ENCODE measurements at places on chromosomes 3 and 15.
A peak's percentile ranks its signal among the peaks of the same experiment; 100 is the strongest.

- DNase-seq = no peak
These were observed 53.8 kb upstream of the SPPL2A start for GRCh38 chr15:50819344-50819743.

DNA sequence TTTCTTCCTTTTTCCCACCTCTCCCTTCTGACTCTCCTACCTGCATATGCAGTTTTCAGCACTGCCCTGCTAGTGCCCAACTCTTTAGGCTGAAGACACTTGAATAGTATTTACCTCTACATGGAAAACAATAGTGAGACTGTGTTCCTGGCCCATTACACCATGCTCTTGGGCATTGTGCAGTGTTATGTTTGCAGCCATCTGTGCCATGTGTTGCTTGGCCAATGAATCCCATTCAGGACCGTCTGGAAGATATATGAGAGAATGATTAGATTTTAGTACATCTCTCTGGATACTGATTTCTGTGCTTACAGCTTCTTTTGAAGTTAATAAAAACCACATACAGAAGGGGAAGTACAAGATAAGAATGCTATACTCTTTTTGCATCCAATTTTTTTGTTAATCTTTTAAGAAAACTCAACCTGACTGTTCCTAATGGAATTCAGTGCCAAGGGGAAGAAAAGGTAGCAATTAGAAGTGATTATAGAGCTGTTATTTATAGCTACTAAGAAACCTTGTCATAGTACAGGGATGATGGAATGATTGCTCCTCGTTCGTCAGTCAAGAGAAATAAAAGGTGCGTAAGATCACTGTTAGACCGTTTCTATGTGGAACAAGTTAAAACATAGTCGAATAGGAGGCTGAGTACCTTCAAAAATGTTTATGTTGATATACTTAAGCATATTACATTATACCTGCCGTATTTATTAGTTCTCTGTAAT lies 58.9 kb downstream of the TMEM41A start:
- DNase-seq = no peak

- no peak for DNase-seq
These were observed 419.4 kb downstream of the GRM7 start for GRCh38 chr3:7280318-7280717.

DNA sequence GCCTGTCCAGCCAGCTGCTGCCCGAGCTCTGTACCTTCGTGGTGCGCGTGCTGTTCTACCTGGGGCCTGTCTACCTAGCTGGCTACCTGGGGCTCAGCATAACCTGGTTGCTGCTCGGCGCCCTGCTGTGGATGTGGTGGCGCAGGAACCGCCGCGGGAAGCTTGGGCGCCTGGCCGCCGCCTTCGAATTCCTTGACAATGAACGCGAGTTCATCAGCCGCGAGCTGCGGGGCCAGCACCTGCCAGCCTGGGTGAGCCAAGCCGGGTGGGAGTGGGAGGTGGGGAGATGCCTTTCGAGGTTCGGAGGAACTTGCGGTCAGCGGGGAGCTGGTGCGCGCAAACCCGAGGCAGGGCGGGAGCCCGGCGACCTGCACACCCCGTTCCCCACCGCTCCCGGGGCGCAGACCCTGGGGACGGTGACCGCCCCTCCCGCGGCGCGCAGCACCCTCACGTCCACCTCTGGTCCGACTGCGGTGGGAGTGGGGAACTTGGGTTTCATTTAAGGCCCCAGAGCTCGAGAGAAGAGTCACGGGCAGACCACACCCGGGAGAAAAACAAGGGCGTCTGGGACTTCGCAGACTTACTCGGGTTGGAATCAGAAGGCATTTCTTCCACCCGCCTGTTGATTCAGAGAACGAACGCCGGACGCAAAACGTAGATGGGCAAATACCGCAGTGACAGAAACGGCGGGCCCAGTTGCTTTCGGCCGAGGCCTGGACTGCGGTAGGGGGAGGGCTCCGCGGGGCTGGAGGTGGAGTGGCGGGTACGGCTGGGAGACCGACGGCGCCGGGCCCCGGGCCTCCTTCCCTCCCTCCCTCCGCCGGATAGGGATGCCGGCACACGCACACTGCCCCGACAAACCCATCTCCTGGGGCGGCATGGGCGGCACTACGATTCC lies 708 bp downstream of the ESYT3 start:
- no peak for DNase-seq

DNA sequence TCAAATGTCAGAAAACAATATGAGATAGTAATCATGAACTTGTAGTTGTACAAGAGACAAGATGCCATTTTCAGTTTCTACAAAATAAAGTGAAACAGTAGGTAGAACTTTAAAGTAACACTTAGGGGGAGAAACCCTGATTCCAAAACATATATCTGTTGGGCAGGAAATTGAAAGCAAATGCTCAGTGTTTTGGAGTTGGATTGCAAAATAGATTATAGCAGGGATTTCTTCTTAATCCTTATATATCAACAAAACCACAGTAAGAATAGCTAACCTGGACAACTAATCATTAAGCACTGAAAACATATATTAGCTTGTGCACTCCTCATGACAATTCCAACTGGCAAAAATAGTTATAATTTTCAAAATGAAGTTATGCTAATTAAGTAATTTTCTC lies 46.9 kb downstream of the COMMD2 start:
- no peak for DNase-seq

DNA sequence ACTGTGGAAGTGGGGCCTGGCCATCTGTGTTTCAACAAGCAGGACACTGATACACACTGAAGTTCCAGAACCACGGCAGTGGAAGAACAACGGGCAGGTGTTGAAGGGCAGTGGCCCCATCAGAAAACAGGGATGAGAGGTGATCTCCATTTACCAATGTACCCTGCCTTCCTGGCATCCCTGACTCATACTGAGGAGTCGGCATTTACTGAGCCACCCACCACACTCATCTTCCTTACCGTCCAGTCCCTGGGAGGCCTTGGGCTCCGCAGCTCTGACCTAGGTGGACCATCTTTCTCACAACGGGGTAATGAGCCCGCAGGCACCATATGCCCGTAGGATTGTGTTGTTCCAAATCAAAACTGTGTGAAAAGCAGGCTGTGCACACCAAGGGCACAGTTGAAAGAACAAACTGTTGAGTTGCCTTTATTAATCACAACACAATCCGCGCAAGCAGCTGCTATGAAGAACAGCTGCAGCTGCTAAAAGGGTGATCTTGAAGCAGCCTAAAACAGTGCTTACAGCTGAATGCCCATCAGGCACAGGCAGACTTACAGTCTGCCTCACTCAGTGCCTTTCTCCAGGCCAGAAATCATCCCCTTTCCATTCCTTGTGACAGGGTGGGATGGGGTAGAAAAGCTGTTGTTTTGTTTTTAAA lies 12.9 kb downstream of the MB21D2 start:
- no peak for DNase-seq

- DNase-seq = no peak
These were observed 36.5 kb upstream of the UACA start for GRCh38 chr15:70799667-70800450.

DNA sequence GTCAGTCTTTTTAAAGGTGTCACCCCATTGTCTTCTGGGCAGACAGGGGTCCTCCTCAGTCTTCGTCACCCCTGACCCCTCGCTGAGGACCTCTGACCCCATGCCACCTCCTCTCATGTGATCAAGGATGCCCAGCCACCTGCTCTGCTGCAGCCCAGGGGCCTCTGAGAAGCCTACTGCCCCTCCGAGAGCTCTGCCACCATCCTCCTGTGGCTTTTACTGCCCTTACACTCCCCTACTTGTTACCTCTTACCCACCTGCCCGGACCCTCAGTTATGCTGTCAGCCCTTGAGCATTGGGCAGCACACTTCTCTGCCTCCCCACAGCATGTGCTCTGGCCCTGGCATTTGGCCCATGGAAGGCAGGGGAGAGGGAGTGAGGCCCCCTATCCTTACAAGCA lies 123.2 kb downstream of the LRRK1 start:
- DNase-seq = no peak

DNA sequence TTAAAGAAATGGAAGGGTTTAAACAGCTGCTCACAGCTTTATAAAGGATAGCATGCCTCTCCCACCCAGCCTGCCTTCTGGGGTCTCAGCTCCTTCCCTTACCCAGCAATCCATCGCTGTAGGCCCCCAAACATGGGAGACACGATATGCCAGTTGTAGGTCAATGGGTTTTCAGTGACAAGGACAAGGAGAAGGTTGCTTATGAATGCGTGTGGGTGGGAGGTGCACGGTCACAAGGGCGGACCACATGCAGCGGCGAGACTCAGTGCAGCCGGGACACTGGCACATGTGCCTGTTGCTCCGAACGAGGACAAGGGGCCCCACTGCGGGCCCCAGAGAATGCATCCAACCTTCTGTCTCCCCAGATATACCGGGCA lies 67.0 kb downstream of the MGLL start:
- no peak for DNase-seq

DNA sequence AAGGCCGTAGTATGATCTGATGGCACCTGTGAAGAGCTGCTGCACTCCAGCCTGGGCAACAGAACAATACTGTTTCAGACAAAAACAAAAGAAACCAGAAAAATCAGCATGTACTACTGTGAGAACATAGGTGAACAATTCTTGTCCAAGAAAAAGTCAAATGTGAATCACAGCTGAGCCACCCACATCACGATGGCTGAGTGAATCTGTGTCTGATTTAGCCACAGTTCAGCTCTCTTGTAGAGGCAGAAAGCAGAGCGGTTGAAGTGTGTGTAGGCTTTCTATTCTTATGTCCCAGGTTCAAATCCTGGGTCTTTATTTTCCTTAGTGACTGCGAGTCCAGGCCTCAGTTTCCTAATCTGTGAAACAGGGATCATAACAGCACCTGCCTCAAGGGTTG lies 4.4 kb upstream of the FURIN start:
- DNase-seq = no peak

DNA sequence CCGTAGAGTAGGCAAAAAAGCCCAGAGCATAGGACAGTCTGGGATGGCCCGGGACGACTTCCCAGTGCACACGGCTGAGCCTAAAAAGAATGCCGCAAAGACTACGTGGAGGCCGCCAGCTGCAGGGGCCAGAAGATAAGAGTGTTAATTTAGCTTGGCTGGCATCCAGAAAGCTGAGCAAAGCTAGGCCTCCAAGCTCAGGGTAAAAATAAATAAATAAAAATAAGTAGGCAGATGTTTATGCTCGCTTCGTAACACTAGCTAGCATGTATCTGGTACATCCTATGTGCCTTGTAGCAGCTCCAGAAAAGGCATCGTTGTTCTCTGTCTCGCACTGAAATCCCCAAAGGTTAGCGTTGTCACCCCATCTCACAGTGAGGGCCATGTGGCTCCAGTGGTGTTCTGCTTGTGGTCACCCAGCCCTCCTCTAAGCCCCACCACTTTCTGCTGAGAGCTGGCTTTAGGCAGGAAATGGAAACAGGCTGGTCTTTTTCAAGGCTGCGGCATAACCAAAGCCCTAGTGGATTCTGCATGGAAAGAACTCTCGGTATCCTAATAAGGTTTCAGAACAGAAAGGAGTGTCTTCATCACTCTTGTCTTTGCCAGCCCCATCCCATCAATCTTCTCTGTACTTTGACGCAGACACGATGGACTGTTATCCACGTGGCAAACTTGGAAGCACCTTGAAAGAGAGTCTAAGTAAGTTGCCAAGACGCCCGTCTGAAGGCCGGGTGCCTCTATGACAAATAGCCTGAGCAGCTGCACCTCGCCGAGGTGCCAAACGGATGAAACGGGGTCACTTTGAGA lies 58.1 kb upstream of the MEF2A start:
- peak; percentile 54 for DNase-seq

GRCh38 chr15:31100738-31101137 lies 787 bp downstream of the TRPM1 start:
- DNase-seq = no peak

DNA sequence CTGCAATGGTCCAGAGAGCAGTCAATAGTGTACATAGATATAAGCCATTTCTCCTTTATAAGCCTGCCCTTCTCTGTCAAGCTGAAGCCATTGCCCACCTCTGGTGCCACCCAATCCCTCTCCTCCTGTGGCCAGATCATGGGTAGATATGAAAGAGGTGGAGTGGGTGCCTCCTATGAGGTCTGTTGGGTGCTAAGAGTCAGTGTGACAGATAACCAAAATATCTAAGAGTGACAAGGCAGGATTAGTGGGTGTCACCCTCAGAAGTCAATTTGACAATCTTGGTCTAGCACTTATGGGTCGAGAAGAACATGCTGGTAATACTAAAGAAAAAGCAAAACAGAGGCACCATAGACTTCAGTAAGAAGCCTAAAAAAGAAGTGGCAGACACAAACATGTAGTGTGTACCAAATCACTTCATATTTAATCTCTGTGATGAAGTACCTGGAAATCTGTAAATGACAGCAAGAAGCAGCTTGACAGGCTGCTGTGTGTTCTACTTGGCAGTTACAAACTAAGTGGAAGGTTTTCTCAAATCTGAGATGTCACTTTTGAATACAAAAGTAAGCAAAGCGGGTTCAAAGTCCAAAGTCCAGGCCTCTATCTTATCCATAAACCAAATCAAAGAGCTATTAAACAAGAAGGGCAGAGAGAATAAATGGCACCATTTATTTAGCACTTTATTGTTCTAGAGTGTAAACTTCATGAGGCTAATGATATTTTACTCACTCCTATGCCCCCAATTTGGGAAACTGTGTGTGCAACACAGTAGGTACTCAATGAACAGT lies 118.9 kb upstream of the EOMES start:
- no peak for DNase-seq

- no peak for DNase-seq
These were observed 14.1 kb downstream of the SLCO3A1 start for GRCh38 chr15:91867581-91868026.

DNA sequence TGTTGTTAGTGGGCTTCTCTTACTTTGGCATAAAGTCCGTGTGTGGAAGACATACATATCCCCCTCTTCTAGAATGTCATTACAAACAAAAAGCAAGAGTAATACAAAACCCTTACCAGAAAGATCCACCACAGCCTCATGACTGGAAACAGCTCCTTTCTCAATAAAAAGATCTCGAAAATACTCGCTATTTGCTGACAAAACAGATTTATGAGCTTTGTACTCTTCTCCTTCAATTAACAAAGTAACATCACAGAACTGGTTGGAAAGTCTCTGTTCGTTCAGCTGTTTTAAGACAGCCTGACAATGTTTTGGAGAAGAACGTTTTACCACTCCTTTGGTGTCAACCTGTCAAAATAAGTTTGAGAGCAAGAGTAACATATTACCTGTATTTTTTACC lies 5.9 kb downstream of the ZBTB11 start:
- no peak for DNase-seq

DNA sequence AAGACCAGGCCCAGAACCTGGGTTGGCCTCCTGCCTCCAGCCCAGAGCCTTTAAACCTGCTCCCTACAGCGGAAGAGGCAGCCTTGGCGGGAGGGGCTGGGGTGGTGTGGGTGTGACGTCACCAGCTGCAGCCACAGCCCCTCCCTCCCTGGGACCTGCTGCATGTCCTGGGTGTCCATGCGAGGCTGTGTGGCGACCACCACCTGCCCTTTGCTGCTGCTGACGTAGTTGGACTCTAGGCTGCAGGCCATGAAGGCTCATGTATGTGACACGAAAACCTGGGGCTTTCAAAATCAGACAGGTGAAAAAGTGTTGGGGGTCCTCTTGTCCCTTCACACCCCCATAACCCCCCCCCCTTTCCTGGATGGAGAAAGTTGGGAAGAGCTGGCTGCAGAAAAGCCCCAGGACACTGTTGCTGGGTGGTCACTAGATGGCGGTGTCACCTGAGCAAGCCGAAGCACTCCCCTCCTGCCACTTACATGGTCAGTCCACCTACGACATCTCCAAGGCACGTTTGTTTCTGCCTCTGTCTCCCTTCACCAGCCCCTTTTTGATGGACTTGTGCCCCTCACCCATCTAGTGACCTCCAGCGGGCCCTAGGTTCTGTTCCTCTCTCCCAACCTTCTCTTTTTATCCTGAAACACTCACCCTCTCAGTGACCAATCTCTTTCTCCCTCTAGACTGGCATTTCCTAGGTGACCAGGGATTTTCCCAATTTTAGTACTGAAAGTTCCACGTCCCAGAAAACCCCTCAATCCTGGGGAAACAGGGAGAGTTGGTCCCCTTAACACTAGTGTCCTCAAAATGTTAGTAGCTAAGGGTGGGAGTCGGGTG lies 35.2 kb downstream of the SLC6A20 start:
- DNase-seq = peak; percentile 61

All from Kasumi-1 (cell line).